Activated CD4-positive, alpha-beta T cell treated with anti-CD3 and anti-CD28 coated beads for 36 hours (primary cell): ENCODE measurements at places on chromosomes 1 and 21. TPM values are rescaled to one million over a fixed set of nuclear protein-coding genes. Genes with fewer than 3 reads are reported as not detected.
A peak's percentile ranks its signal among the peaks of the same experiment; 100 is the strongest.

GRCh38 chr1:235866205-235866912 lies at the start of gene LYST:
LYST (minus strand) TSS chr1:235866906; CDS start chr1:235830417, 36,489 bp downstream.
- peak; percentile 76 for DNase-seq

GRCh38 chr1:85118751-85119150 lies 70.5 kb upstream of the MCOLN3 start:
- no peak for DNase-seq

DNA sequence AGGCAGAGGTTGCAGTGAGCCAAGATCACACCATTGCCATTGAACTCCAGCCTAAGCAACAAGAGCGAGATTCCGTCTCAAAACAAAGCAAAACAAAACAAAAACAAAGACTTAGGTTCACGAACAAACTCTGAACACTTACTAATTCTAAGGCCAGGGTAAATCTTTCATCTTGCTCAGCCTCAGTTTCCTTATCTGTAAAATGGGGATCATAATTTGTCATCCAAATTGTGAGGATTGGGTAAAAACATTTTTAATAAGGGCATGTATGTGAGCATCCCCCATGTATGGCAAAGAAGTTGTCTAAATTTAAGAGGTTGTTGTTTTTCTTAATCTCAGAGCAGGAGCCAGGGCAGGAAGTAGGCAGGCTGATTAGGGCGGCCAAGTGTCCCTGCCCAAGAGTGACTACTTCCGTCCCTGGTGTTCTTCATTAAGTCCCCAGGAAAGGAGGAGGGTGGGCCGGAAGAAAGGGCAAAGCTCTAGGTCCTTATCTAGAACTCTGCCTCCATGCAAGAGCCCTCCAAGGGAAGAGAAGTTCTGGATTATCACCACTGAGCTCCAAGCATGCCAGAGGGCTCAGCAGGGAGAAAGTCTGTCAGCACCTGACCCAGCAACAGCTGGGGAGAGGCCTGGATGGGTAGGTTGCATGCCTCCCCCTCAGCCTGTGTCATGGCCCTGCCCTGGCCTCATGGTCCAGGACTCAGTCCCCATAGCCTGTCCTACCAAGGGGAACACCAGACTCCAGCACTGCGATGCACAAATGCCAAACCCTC lies 49.9 kb upstream of the CLIC4 start:
- DNase-seq: no peak

Gene FCRL5
- not detected for total RNA-seq

Gene TRIM46
- total RNA-seq: 6.9 TPM

Gene ETV3L
- not detected for total RNA-seq
